ENCODE measurements at places on chromosomes 5 and 9.

GRCh38 chr5:169071-169727 is 22.1 kb upstream of the LRRC14B start:
- DNase-seq = peak; percentile 99

- DNase-seq = peak; percentile 85
These were observed 154.8 kb upstream of the TBC1D2 start for GRCh38 chr9:98410185-98410697.

DNA sequence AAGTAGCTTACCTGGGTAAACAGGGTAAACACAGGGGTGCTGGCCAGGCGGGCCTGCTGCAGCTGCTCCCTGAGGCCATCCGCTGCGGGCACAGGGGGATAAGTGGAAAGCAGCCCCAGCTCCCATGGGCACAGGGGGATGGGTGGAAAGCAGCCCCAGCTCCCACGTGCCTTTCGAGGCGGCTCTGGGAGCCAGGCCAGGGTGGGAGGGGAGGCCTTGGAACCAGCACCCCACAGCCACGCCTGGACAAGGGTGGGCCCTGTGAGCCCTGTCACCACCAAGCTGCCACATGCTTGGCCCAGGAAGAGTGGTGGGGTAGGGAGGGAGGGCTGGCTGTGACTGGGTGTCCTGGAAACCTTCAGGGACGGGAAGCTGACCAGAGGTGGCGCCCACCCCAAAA is 7.8 kb upstream of the CARD9 start:
- DNase-seq = no peak

DNA sequence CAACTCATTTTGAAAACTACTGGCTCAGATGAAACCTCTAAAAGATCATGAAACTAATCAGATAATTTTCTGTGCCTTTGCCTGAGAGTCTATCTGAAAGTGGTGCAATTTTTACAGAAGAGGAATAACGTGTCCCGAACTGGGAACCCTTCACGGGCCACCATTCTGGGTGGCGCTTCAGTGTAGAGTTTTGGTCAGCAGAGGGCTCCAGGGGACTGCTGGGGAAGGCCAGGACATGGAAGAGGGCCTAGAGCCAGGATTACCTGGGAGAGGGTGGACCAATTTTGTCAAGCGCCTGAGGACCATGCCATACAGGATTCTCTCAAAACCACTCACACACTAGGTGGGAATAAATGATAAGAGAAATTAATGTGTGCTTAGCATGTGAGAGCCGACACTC is 49.7 kb upstream of the PLEKHG4B start:
- DNase-seq = peak; percentile 24

- DNase-seq = no peak
These were observed 21.3 kb downstream of the C5orf58 start for GRCh38 chr5:170254056-170254455.

- DNase-seq = no peak
These were observed 34.8 kb downstream of the ATP6V0E1 start for GRCh38 chr5:173018358-173018757.

- DNase-seq = no peak
These were observed 19.9 kb downstream of the SLC44A1 start for GRCh38 chr9:105264380-105264779.
